ENCODE measurements at places on chromosomes 6 and 20. TPM values are rescaled to one million over a fixed set of nuclear protein-coding genes. Genes with fewer than 3 reads are reported as not detected.

GRCh38 chr6:161393839-161394364 is 120.0 kb upstream of the AGPAT4 start:
- no peak overlapping the region for H3K27ac ChIP-seq
- peaks cover 5% of the 10 kb centered on the region for H3K27me3 ChIP-seq
- peak; percentile 74 for DNase-seq
- H3K36me3 ChIP-seq, result no peaks in the 10 kb centered on the region
- no peak overlapping the region for H3K4me3 ChIP-seq
- no peaks in the 10 kb centered on the region for H3K4me1 ChIP-seq

TSPO2 gene
- total RNA-seq, result not detected

GRCh38 chr20:51411870-51412269 is 130.6 kb downstream of the NFATC2 start:
- no peak overlapping the region for H3K4me3 ChIP-seq
- peaks cover 78% of the 10 kb centered on the region for H3K4me1 ChIP-seq

CTCFL gene
- not detected for total RNA-seq

GRCh38 chr20:62953839-62954703 is 1.6 kb downstream of the SLC17A9 start:
- H3K27me3 ChIP-seq, result no peaks in the 10 kb centered on the region
- peak; percentile 85 for DNase-seq
- peaks cover 34% of the 10 kb centered on the region for H3K4me1 ChIP-seq
- peak overlapping the region; percentile 96 for H3K27ac ChIP-seq
- peak overlapping the region; percentile 73 for H3K4me3 ChIP-seq

DNA sequence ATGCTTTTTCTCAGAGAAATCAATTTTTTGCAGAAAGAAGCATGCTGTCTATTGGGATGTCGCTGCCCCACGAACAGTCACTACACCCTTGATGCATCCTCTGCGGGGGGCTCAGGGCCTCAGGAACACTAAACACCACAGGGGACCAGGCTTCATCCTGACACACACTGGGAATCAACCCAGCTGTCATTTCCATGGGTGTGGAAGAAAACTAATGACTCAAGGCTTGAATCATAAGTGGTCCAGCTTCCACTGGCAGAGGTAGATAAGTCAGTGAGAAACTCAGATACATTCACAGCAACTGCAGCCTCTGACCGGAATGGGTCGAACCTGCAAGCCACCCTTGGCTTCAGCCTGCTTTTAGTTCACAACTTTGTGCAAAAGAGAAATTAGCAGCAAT is 81.3 kb upstream of the SPTLC3 start:
- H3K27ac ChIP-seq, result no peak overlapping the region
- no peak for DNase-seq
- H3K4me1 ChIP-seq, result peaks cover 11% of the 10 kb centered on the region
- no peaks in the 10 kb centered on the region for H3K36me3 ChIP-seq
- peaks cover 3% of the 10 kb centered on the region for H3K27me3 ChIP-seq

ZNF334 gene
- 0.50 TPM for total RNA-seq

FAM110A gene
- 30.2 TPM for total RNA-seq

DNA sequence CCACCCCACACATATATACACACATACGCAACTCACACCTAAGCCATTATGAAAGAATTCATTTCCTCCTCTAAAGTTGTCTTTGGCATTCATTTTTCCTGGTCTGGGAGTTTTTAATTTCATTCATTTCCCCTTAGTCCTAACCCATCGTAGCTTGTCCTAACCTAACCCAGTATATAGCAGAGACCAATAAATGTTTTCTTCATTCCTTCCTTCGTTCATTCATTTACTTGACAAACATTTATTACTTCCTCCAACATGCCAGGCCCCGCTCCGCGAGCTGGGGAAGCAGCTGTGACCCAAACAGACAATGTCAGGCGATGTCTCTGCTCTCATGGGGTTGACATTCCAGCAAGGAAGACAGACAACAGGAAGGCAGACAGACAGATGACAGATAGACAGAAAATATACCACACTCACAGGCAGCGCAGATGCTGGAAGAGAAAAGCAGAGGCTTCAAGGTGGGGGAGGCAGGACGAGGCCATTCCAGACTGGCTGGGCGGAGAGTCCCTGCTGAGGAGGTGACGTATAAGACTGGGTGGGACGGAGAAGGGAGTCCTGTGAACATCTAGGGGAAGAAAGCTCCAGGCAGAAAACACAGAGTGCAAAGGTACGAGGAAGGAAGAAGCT is 33.7 kb upstream of the SIRPA start:
- DNase-seq, result no peak
- peaks cover 12% of the 10 kb centered on the region for H3K27me3 ChIP-seq
- no peak overlapping the region for H3K4me3 ChIP-seq
- no peaks in the 10 kb centered on the region for H3K4me1 ChIP-seq
- H3K36me3 ChIP-seq, result no peaks in the 10 kb centered on the region
- no peak overlapping the region for H3K27ac ChIP-seq

- H3K27ac ChIP-seq, result peak overlapping the region; percentile 41
- peaks cover 1% of the 10 kb centered on the region for H3K4me1 ChIP-seq
- H3K27me3 ChIP-seq, result peaks cover 25% of the 10 kb centered on the region
- no peak for DNase-seq
- no peak overlapping the region for H3K4me3 ChIP-seq
- peaks cover 8% of the 10 kb centered on the region for H3K36me3 ChIP-seq
These were observed 1.5 kb upstream of the COL9A3 start for GRCh38 chr20:62815066-62815991.

DNA sequence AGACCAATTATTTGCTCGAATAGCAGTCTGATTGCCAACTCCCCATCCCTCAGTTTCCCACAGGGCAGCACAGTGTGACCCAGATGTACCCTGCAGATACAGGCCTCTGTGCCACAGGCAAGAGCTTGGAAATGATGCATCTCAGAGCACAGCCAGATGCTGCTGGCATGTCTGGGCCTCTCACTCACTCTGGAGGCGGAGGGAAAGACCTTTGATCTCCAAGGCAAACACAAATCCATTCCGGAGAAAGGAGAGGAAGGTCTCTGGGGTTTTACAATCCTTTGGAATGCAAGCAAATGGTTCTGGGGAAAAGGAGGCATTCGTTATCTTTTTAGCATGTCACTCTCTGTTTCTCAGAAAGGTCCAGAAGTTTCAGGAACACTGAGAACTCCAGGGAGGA is 74.2 kb downstream of the RIOK1 start:
- no peak overlapping the region for H3K4me3 ChIP-seq
- no peak overlapping the region for H3K27ac ChIP-seq
- H3K36me3 ChIP-seq, result no peaks in the 10 kb centered on the region

LY86 gene
- total RNA-seq, result 12.2 TPM

- no peak for DNase-seq
- H3K36me3 ChIP-seq, result no peaks in the 10 kb centered on the region
- no peak overlapping the region for H3K27ac ChIP-seq
These were observed 107.6 kb upstream of the MCHR2 start for GRCh38 chr6:100101644-100102043.

APCDD1L gene
- total RNA-seq, result not detected

DEFB132 gene
- not detected for total RNA-seq

DNA sequence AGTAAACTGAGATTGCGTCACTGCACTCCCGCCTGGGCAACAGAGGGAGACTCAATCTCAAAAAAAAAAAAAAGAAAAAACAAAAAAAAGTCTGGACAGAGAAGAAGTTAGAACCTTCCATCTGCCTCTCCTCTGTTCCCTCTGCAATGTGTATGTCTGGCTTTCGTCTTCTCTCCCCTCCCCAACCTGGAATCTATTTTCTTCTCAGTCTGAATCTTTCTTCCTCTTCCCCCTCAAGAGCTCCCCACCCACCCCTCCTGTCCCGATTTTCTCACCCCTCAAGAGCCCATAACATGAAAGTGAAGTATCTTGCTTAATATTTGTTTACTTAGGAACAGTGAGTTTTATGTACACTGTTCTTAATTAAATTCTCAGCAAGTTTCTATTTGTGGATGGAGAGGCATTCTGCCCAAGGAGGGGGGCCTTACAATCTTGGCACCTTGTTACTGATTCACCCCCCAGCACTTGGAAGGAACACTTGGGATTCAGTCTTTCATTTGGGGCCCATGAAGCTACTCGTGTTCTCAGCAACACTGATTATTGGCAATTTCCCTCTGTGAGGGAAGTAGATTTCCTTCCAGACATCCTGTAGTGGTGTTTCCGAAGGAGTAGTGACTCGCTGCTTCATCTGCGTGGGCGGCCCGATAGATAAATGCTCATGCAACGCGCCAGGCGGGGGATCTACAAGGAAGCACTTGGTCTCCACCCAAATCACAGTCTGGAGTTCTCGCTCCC is 69.3 kb upstream of the SRSF6 start:
- no peak overlapping the region for H3K27ac ChIP-seq
- no peak for DNase-seq
- H3K36me3 ChIP-seq, result no peaks in the 10 kb centered on the region
- no peak overlapping the region for H3K4me3 ChIP-seq
- H3K4me1 ChIP-seq, result no peaks in the 10 kb centered on the region

MUC21 gene
- not detected for total RNA-seq

- no peak overlapping the region for H3K4me3 ChIP-seq
- no peaks in the 10 kb centered on the region for H3K27me3 ChIP-seq
- peaks cover 36% of the 10 kb centered on the region for H3K4me1 ChIP-seq
- peak overlapping the region; percentile 37 for H3K27ac ChIP-seq
These were observed 89.0 kb downstream of the RREB1 start for GRCh38 chr6:7196685-7197283.

- no peak for DNase-seq
- H3K36me3 ChIP-seq, result no peaks in the 10 kb centered on the region
- no peak overlapping the region for H3K27ac ChIP-seq
- H3K27me3 ChIP-seq, result no peaks in the 10 kb centered on the region
These were observed 216.2 kb downstream of the RFPL4B start for GRCh38 chr6:112563368-112563767.

- DNase-seq, result peak; percentile 38
- no peak overlapping the region for H3K27ac ChIP-seq
- H3K4me3 ChIP-seq, result no peak overlapping the region
- peaks cover 16% of the 10 kb centered on the region for H3K36me3 ChIP-seq
- peaks cover 28% of the 10 kb centered on the region for H3K4me1 ChIP-seq
These were observed 19.6 kb downstream of the RTN4IP1 start for GRCh38 chr6:106609699-106610098.

GRCh38 chr20:46900826-46901225 is 6.2 kb downstream of the EYA2 start:
- peaks cover 50% of the 10 kb centered on the region for H3K27me3 ChIP-seq
- H3K4me1 ChIP-seq, result no peaks in the 10 kb centered on the region
- DNase-seq, result no peak
- no peaks in the 10 kb centered on the region for H3K36me3 ChIP-seq
- H3K27ac ChIP-seq, result no peak overlapping the region
- H3K4me3 ChIP-seq, result no peak overlapping the region

DNA sequence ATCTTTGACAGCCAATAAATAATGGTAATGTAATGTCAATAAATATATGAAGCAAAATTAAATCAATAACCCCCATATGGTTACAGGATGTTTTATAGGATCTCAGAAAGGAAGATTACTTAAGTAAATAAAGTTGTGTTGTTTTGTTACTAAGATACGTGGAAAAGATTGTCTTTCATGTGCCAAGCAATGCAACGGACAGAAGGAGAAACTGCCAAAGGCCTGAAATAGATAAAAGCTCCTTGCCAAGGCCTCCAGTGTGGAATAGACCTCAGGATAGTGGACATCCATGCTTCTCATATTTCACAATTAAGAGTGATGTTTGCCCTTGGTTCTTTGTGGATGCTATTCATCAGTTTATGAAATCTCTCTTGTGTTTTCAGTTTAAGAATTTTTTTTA is 16.4 kb upstream of the FNDC1 start:
- no peak overlapping the region for H3K27ac ChIP-seq
- peaks cover 2% of the 10 kb centered on the region for H3K4me1 ChIP-seq
- no peak for DNase-seq
- H3K27me3 ChIP-seq, result peaks cover 29% of the 10 kb centered on the region

- no peak overlapping the region for H3K4me3 ChIP-seq
- H3K36me3 ChIP-seq, result peaks cover 44% of the 10 kb centered on the region
- no peak for DNase-seq
- H3K27me3 ChIP-seq, result no peaks in the 10 kb centered on the region
- H3K27ac ChIP-seq, result peak overlapping the region; percentile 81
These were observed 33.8 kb downstream of the SERPINB6 start for GRCh38 chr6:2937627-2938003.

DNA sequence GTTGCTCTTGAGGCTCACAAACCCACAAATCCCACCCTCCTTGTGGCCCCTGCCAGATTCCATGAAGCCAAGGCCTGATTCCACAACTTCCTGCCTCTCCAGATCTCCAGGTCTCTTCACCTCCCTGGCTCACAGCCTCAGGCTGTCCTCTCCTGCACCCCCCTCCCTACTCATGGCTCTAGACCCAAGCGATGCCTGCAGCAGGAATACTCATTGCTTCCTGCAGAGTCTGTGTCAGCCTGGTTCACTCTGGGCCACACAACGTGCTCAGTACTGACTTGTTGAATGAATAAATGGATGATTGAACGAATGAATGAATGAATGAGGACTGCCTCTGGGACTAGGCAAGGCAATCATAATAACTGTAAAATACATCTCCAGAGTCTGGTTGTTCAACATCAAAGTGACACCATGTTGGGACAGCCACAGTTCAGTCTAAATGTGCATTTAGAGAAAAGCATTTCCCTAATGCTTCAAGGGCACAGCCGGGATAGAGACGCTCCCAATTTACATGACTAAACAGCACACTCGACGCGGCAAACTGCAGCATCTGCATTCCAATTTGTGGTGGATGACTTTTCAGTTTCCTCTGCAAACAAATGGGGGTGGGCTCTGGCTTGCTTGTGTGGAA is 139.9 kb downstream of the GRM4 start:
- no peak for DNase-seq
- no peak overlapping the region for H3K27ac ChIP-seq
- no peaks in the 10 kb centered on the region for H3K4me1 ChIP-seq
- no peaks in the 10 kb centered on the region for H3K36me3 ChIP-seq
- no peak overlapping the region for H3K4me3 ChIP-seq

- H3K4me1 ChIP-seq, result no peaks in the 10 kb centered on the region
- H3K36me3 ChIP-seq, result no peaks in the 10 kb centered on the region
- H3K27ac ChIP-seq, result no peak overlapping the region
- DNase-seq, result no peak
- H3K27me3 ChIP-seq, result peaks cover 2% of the 10 kb centered on the region
These were observed 81.1 kb downstream of the STMND1 start for GRCh38 chr6:17182961-17183360.

DNA sequence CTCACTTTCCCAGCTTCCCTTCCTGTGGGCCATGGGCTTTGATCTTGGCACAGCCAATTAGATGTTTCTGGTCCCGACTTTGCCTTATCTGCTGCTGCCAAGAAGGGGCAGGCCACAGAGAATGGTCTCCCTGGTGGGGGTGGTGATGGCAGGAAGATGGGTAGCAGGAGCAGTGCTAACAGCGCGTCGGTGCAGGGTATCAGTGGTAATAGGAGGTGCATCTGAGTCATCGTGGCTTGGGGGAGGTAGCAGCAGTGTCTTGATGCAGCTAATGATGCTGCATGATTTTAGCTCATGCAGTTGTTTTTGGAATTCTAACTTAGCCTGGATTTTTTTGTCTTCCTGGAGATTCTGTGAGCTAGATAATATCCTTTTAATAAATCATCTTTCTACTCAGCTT is 18.9 kb upstream of the MAS1 start:
- no peaks in the 10 kb centered on the region for H3K36me3 ChIP-seq
- H3K27me3 ChIP-seq, result no peaks in the 10 kb centered on the region
- peaks cover 7% of the 10 kb centered on the region for H3K4me1 ChIP-seq
- no peak overlapping the region for H3K27ac ChIP-seq
- H3K4me3 ChIP-seq, result no peak overlapping the region

GRCh38 chr6:157867155-157867559 is 44.1 kb downstream of the SNX9 start:
- peaks cover 4% of the 10 kb centered on the region for H3K36me3 ChIP-seq
- H3K27ac ChIP-seq, result peak overlapping the region; percentile 14
- H3K4me1 ChIP-seq, result peaks cover 11% of the 10 kb centered on the region

GRCh38 chr6:84867521-84867920 is 103.1 kb upstream of the TBX18 start:
- no peaks in the 10 kb centered on the region for H3K4me1 ChIP-seq
- H3K36me3 ChIP-seq, result no peaks in the 10 kb centered on the region

- H3K27ac ChIP-seq, result no peak overlapping the region
- peak; percentile 22 for DNase-seq
- no peak overlapping the region for H3K4me3 ChIP-seq
- H3K36me3 ChIP-seq, result no peaks in the 10 kb centered on the region
- H3K27me3 ChIP-seq, result peaks cover 5% of the 10 kb centered on the region
These were observed 69.1 kb downstream of the SLC35F1 start for GRCh38 chr6:117976030-117976651.

Data from activated CD4-positive, alpha-beta T cell treated with anti-CD3 and anti-CD28 coated beads, Interleukin-2, amount 10 ng/mL, durations not matched to agents 7 days and 5 days (primary cell).